ENCODE measurements at places on chromosomes 4 and X.

GRCh38 chrX:129665916-129666644, 11.3 kb upstream of the APLN start:
- DNase-seq = no peak

- no peak for DNase-seq
These were observed 7.2 kb upstream of the STK26 start for GRCh38 chrX:132015875-132016274.

DNA sequence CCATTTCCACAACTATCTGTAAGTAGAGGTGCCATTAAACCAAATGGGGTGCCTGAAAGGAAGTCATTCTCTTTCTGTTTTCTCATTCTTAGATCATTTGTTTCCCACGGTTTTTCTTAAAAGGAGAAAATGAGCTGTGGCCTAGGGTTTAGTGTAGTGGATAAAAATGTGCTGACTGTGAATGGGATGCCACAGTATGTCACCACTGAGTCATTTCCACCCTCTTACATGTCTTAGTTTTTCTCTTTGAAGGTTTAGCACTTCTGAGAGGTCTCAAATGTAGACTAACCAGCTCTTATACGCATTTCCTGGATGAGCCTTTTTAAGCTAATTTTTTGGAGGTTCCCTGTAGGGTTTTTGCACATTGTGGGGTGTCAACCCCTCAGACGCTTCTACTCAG, 244.5 kb upstream of the SPANXN1 start:
- no peak for DNase-seq

DNA sequence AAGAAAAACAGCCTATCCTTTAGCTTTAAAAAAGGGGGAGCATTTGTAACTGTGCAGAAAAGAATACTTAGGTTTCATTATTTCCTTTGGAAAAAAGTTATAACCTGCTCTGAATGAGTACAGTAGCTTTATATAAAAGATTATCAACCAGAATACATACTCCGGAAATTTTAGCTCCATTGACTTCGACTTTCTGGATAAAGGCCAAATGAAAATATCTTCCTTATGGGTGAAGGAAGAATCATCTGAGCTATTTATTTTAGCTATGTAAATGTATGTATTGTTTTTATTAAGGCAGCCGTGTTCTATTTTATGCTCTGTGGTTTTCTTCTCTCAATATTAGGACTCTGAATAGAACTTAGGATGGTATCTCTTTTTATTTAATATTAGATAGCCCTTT, 69.0 kb upstream of the ETNPPL start:
- DNase-seq = no peak

DNA sequence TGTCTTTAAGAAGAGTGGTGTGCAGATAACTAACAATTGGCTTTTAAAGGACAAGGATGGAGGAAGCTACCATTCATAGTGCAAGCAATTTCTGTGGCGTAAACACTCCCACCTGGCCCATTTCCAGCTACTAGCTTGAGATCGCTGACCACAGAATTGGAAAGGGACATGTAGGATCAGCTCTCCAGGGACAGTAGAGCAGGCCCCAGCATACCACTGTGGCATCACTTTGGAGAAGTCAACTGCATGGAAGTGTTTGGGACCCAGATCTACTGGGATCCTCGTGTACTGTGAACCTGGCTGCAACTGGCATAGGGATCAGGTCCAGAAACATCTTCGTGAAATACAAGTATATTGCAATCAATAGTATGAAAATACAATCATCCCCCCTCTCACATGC, 515.0 kb downstream of the INPP4B start:
- DNase-seq = no peak

DNA sequence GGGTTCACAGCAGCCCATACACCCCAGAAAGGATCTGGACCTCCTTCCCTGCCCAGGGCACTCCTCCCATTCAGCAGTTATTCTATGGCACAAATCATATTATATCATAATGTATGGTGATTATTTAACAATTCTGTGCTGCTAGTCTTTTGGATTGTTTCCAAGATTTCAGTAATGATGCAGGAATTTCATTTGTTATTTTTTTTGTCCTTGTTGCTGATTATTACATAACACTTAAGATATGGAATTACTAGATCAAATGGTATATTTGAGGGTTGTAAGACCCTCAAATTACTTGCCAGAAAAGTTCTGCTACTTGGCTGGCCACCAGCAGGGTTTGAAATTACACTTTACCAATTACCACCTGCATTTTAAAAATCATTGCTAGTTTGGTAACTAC, 36.4 kb downstream of the QDPR start:
- no peak for DNase-seq

- DNase-seq = no peak
These were observed 695.7 kb upstream of the GALNTL6 start for GRCh38 chr4:171117457-171117856.

GRCh38 chrX:101605728-101606127, 12.1 kb downstream of the ARMCX6 start:
- DNase-seq = no peak

DNA sequence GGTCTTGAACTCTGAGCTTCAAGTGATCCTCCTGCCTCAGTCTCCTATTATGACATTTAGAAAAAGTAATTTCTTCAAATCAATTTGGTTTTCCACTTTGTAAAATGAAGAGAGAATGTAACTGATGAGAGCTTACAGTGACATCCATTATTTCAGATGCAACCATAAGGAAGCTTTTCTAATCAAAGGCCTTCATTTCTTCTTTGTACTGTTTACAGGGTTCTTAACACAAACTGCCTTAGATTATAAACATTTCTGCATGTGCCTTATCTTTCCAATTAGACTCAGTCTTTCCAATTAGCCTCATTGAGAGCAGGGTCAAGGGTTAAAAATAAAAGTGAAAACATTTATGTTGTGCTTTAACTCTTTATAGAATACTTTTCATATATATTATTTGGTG, 71.8 kb downstream of the WWC2 start:
- DNase-seq = no peak

DNA sequence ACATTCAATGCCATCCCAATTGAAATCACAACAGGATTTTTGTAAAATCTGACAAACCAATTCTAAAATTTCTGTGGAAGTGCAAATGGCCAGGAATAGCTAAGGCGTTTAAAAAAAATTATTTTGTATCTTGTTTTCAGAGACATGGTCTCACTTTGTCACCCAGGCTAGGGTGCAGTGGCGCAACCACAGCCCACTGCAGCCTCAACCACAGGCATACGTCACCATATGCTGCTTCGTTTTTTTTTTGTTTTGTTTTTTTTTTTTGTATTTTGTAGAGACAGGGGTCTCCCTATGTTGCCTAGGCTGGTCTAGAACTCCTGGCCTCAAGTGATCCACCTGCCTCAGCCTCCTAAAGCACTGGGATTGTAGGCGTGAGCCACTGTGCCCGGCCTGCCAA, 24.5 kb downstream of the ZNF41 start:
- DNase-seq = no peak

DNA sequence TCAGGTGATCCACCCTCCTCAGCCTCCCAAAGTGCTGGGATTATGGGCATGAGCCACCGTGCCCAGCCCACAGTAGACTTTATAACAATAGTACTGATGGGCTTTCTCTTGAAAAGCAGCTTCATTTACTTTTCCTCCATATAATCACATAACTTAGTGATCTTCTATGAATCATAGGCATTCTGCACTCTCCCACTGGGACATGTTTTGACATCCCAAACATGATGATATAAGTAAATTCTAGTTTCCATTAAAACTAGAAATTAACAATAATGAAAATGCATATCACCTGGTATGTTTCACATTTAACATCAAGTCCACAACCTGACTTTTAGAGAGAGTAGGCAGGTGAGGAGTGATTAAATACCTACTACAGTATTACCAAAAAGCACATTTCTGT, 96.5 kb downstream of the CAMK2D start:
- no peak for DNase-seq

Data from NCI-H1048 (cell line).